HepG2 (cell line): ENCODE measurements at places on chromosomes 2 and 18.

- DNase-seq = no peak
Measured at GRCh38 chr18:50091509-50092244, 103.3 kb downstream of the MYO5B start.

- no peak for DNase-seq
Measured at GRCh38 chr2:68974946-68975665, 670 bp downstream of the GKN1 start.

GRCh38 chr18:8625461-8626092, 16.3 kb downstream of the RAB12 start:
- no peak for DNase-seq

- no peak for DNase-seq
Measured at GRCh38 chr2:39871291-39871761, 92.3 kb upstream of the THUMPD2 start.

DNA sequence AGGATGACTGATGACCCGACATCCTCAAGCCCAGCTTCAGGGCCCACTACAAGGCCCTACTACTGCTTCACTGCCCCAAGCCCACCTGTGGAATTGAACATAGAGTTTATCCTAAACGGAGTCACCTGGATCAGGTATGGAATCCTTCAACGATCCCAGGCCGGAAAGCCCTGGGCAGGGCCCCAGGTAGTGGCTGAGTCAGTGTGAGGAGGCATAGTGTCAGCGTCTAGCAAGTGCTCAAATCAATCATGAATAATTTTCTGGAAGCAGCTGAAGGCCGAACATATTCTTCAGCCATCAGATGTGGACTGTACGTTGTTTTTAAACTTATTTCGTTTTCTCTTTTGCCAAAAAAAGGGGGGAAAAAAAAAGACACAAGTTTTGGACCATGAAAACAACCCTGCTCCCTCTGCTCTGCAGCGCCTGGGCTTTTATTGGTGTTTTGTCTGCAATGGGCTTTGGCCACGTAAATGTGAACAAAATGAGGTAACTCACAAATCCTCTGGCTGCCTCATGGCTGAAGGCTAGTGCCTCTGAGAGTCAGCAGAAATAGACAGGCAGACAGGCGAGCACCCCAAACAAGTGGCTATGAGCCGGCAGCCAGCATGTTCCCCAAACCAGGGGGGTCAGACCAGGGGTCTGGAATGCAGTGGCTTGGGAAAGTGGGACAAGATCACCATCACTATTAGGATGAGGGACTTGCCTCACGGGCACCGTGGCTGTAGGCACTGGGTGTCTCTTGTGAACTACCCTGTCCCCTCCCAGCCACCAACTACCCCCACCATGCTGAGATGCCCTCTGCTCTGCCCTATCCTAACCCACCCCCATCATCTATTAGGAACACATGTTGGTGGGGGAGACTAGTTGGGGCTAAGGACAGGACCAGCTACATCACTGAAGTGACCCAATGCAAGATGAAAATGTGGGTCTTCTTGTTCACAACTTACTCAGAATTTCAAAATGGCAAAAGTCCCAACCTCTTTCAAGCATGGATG, 51.4 kb downstream of the TTC32 start:
- no peak for DNase-seq

GRCh38 chr2:221482666-221483455, 89.2 kb downstream of the EPHA4 start:
- no peak for DNase-seq

- no peak for DNase-seq
Measured at GRCh38 chr2:70939839-70940580, 4.3 kb downstream of the ATP6V1B1 start.

DNA sequence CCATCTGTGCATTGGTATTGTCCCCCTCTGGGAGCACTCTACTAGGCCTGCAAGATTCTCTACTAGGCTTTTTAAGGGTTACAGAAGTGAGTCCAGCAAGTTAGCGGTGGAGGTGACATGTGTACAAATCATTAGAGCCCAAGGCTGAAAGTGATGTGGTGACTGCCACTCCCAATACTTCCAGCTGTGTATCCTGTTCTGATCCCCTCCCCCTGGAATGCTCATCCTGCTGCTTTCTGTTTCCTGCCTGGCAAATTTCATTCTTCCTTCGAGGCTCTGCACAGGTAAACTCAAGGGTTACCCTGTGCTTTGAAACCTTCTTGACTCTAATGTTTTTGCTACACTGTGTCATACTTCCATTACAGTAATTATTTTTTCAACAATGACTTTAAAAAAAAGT, 258.5 kb upstream of the REV1 start:
- no peak for DNase-seq

DNA sequence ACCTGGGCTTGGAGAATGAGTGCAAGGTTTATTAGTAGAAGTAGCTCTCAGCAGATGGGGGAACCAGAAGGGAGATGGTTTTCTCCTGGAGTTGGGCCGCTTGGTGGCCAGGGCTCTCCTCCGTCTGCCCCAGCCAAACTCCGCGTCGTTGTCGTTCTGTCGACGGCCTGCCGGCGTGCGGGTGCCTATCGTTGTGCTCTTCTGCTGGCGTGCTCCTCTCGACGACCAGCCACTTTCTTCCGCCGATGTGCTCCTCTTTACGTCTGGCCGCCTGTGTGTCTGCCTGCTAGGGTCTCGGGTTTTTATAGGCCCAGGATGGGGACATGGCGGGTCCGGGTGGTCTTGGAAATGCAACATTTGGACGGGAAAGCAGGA, 119.1 kb downstream of the BMPR2 start:
- DNase-seq = no peak

GRCh38 chr2:219253753-219254589, at the start of gene TUBA4A:
Gene TUBA4A, minus strand, starts transcription at chr2:219253918. Its CDS starts 60 bp downstream, at chr2:219253858.
- DNase-seq = peak; percentile 58

- no peak for DNase-seq
Measured at GRCh38 chr18:46891742-46892214, 25.5 kb downstream of the PIAS2 start.

DNA sequence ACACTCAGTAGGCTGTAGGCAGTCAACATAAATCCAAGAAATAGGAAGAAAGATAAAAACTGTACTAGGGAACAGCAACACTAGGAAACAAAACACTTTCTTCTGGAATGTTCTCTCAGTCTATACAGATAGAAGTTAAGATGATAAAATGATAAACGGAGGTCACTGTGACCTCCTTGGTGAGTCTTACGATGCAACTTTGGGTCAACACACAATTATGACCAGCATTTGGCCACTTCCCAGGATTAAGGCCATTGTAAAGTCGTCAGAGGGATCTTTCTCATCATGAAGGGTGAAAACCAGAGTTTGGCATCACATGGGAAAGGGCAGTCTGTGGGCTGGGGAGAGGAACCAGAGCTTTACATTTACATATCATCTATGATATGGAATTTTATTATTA, 33.4 kb downstream of the LAMA3 start:
- DNase-seq = no peak

- DNase-seq = no peak
Measured at GRCh38 chr2:19736191-19736831, 165.5 kb downstream of the TTC32 start.

DNA sequence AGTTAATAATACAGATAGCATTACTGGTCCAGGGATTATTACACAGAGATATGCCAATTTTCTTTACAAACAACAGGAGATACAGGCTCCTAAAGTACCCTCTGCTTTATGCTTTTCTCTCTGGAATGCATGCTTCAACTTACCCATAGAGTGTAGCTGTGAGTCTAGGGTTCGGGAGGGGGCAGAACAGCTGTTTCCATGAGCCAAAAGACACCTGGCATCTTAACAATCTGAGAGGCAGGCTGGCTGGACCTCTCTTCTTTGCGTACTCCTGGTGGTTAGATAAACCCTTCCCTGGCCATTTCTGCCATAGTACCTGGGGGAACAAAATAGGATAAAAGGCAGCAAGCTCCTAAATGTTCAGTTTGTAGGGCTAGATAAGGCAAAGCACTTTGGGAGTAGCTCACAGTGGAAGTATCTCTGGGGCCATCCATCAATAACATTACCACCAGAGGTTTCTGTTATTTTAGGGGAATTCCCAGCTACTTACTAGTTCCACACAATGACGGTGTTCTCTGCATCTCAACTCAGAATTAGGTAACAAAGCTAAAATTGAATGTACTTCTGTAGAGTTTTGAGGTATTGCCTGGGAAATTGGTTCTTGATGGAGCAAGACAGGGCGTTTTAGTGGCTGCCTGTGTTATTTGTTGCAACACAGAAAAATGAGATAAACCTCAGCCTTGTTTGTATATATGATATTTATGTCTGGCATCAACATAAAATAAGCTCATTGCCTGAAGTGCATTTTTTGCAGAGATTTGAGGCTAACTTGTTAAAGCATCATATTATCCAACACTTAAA, 6.2 kb upstream of the CCDC85A start:
- no peak for DNase-seq

DNA sequence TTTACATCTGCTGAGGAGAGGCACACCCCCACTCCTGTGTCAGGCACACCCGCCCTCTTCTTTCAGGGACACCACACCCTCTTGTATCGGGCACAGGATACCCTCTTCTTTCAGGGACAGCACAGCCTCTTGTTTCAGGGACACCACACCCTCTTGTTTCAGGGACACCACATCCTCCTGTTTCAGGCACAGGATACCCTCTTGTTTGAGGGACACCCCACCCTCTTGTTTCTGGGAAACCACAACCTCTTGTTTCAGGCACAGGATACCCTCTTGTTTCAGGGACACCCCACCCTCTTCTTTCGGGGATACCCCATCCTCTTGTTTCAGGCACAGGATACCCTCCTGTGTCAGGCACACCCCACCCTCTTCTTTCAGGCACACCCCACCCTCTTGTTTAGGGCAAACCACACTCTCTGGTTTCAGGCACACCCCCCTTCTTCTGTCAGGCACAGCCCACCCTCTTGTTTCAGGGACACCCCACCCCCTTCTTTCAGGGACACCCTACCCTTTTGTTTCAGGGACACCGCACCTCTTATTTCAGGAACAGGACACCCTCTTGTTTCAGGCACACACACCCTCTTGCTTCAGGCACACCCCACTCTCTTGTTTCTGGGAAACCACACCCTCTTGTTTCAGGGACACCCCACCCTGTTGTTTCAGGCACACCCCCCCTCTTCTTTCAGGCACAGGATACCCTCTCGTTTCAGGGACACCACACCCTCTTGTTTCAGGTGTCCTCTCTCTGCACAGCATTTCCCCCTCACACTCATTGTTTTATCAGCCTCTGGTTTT, 96.2 kb downstream of the TPO start:
- DNase-seq = no peak

- no peak for DNase-seq
Measured at GRCh38 chr2:39217192-39217550, 26.6 kb downstream of the CDKL4 start.

DNA sequence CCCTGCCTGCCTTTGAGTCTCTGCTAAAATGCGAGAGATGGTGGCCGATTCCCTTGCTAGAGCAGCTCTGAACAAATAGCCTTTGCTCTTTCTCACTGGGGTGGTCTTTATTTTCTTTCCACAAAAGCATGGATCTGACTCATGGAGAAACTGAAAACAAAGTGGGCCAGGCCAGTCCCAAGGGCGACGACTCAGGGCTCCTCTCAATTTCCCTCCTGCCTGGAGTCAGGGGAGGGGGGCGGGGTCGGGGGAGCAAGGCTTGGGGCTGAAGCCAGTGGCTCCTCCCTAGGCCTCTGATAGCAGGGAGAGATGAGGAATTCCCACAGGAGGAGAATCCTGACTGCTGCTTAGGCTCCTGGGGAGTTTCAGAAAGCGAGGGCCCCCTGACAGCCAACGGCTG, 17.1 kb upstream of the IL1R2 start:
- no peak for DNase-seq

DNA sequence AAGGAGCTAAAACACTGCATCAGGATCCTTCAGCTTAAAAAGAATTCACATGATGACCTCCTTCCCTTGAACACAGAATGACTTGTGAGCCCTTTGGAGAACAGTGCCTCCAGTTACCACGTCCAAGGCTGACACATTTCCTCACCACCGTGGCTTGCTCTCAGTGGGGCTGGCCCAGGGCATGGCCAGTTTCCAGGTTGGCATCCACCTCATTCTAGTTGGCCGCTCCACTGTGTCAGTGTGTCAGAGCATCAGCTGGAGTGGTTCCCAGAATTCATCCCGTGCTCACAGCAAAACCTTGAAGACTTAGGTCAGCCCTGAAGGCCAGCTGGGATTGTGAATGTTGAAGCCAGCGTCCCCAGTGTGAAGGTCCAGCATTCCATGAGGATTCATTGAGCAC, 158.5 kb downstream of the INSIG2 start:
- no peak for DNase-seq

DNA sequence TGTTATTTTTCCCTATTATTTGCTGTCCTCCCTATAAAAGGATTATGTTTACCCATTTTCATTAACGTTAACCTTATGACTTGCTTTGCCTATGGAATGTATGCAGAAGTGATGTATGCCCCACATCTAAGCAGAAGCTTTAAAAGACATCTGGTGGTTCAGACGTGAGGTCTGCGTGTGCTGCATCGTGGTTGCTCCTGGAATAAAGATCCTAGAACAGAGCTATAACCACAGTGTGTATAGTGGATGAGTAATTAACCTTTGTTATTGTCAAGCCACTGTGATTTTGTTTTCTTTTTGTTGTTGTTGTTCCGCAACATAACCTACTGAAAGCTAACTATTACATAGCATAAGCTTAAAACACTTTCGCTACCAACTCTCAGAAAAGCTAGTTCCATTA, 20.9 kb upstream of the CFAP36 start:
- DNase-seq = no peak

DNA sequence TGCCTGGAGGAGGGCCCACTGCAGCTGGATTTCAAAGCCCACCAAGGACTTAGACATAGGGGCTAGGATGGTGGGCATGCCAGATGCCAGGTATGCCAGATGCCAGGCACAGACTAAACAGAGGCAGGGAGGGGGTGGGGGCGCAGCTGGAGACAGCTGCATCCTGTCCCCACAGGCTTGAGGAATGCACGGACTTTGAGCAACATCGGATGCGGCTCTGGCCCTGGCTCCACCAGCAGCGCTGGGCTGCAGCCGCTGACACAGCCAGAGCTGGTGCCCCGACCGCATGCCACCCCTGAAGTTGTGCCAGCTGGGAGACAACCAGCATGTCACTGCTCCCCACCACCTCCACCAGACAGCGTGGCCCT, 39.5 kb downstream of the AQP12A start:
- DNase-seq = no peak

GRCh38 chr2:40095000-40095399, 315.9 kb upstream of the THUMPD2 start:
- no peak for DNase-seq

GRCh38 chr2:37790019-37790418, 118.6 kb upstream of the CDC42EP3 start:
- DNase-seq = no peak

DNA sequence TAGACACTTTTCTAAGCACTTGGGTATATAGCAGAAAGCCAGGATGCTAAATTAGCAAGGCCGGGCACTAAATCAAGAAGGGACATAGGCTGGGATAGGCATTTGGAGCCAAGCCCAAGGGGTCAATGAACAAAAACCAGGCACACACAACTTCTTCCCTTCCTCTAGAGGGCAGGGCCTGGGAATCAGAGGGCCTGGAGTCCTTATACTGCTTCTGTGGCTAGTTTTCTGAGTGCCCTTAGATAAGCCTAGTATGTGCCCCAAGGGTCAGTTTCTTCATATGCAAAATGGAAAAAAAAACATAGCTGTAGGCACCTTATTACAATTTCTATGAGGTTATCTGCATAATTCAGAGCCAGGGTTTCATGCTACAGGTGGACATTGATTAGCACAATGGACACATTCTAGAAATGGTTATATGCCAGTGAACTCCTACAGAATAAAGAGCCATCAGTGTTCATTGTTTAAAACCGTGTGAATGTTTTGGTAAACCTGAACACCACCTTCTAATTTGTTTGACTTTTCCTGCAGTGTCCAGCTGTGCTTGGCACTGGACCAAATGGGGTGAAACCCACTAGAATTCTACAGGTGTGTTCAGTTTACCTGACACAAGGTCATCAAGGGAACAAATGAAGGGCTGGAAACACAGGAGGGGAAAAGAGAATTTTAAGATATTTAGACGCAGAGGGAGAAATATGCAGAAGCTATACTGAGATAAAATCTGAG, 49.6 kb downstream of the PAX8 start:
- no peak for DNase-seq
